ENCODE measurements at places on chromosomes 3 and 15.

DNA sequence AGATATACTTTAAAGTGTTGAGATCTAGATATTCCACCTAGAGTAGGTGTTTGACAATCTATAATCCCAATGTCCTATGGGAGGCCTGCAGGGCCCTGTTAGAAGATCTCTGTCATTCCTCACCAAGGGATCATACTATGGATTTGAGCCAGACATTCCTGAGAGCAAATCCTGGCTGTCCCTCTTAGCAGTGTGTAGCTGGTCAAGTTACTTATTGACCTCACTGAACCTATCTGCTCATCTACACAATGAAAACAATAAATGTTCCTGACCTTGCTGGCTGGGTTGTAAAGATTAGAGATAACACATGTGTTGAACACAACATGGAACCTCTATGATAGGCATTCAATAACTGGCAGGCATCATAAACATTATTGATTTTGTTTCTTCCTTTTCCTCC lies 265.6 kb upstream of the ATP11B start:
- DNase-seq = no peak

GRCh38 chr15:87522997-87523396 lies 733.5 kb downstream of the NTRK3 start:
- DNase-seq = no peak

- no peak for DNase-seq
Measured at GRCh38 chr3:50336452-50337174, 4.0 kb downstream of the RASSF1 start.

GRCh38 chr3:120688121-120688520 lies 6.1 kb upstream of the HGD start:
- DNase-seq = no peak

DNA sequence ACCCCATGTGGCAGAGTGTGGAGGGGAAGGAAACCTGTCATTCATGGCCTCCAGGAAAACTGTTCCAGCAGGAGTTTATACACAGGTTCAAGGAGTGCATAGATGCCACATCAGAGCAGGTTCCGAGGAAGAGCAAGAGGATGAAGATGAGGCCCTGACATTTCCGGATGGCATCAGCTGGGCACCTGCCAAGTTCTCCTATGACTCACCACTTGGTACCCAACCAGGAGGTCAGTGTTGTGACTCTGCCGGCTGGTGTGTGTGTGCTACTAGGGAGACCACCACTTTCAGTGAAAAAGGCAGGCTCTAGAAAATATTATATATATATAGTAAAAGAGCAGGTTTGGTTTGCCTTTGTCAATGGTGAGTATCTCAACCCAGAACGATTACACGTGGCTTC lies 69.3 kb downstream of the NTRK3 start:
- DNase-seq = no peak

GRCh38 chr3:33915796-33916546 lies 117.5 kb downstream of the PDCD6IP start:
- DNase-seq = peak; percentile 45

All from renal pelvis (tissue), 12 donors.